ENCODE measurements at places on chromosomes 5 and 9.

DNA sequence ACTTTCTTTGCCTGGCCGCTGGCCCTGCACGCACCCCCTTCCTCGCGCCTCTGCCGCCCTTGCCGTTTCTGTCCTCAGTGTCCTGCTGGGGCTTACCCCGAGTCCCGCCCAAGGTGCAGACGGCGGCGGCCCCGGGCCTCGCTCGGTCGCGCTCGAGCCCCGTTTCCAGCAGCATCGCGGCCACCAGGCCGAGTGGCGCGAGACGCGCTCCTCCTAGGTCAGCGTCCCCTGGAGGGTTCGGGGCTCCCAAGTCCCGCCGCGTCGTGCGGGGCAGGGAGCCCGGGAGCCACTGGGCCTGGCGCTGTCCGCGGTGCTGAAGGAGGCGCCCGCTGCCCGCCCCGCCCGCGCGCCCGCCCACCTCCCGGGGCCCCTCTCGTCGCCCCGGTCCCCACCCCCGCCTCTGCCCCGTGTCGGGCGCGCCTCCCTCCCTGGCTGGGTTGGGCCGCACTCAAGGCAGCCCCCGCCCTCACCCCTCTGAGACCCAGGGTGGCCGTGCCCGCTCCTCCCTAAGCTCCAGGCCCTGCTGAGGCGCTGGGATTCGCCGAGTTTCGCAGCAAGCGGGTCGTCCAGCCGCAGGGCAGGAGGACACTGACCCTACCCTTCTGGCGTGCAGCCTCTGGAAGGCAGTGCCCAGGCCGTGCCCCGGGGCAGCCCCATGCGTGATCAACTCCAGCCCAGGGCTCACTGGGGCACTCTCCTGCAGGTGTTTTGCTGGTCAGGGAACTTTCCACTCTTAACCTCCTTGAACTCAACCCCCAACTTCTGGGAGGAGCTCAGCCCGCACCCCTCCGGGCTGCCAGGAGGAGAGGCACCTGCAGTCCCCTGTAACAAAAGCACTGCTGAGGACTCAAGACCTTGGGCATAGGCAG, at the start of gene LHX3:
LHX3 (minus strand) TSS at position 291 of the 869 bp plus-strand sequence; CDS start at position 175, 116 bp downstream.
- DNase-seq = no peak

GRCh38 chr5:66877843-66878242, 281.6 kb downstream of the MAST4 start:
- DNase-seq = no peak

DNA sequence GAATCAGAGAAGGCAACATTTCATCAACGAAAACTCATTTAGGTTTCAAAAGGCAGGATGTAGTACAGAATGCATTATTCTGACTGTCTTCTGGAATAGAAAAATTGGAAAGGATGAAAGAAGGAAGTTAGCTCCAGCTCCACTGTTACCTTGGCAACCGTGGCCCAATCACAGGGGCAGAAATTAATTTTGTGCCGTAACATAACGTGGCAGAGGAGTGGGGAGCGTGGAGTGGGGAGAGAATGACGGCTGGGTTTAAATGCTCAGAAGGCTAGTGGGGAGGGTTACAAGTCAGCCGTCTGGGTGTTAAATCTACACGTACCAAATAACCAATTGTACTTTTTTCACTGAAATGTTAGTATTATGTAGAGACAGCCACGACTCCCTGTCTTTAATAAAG, 32.3 kb upstream of the EQTN start:
- no peak for DNase-seq

DNA sequence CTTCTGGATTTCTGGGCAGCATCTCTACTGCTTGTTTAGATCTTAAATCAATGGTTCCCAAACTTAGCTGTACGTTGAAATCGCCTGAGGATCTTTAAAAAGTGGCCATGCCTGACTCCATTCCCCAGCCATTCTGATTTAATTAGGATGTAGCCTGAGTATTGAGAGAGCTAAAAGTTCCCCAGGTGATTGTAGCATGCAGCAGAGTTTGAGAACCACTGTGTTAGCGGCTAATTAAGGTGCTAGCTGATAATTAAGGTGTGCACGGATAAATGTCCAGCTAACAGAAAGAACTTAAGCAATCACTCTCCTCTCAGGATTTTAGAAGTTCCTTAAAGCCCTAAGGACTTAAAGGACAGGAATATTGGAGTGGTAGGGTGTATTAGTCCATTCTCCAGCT, 89.1 kb downstream of the NMUR2 start:
- no peak for DNase-seq

DNA sequence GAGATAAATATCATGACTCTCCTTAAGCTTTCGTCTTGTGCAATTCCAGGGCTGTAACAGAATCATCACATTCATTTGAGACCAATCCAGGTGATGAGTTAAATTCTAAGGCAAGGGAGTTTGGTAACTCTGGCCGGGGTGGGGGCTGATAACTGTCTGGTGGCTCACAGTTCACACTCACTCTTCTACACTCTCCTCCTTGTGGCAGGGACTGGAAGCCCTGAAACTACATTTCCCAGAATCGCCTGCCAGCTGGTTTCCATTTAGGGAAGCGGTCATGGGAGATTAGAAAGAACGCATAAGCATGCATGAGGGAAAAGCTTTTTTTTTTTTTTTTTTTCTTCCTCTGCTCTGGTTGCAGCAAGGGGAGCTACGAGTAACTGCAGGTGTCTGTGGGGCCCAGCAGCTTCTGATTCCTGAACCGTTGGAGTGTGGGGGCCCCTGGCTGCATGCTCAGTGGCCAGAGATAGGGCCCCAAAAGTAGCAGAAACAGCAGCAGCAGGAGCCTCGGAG, 154.8 kb upstream of the TBC1D2 start:
- DNase-seq = no peak

- no peak for DNase-seq
Measured at GRCh38 chr5:87924436-87924835, 344.2 kb downstream of the TMEM161B start.

DNA sequence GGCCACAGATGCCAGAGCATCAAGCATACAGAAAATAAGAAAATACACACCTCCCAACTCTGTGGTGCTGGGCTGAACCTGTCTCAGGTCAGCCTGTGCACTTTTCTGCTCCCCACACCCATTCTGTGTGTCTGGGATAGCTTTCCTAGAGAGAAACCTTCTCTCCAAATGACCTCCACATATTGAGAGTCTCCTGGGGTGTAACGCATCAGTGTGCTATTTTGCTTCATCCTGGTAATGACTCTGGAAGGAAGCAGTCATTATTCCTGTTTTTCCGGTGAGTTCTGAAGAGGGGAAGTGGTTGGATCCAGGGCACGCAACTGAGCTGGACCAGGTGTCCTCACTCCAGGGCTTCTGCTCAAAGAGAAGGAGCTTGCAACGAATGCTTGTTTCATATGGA, 73.2 kb upstream of the SH3PXD2B start:
- no peak for DNase-seq

GRCh38 chr5:61401726-61402125, 69.7 kb downstream of the ZSWIM6 start:
- DNase-seq = no peak

- DNase-seq = no peak
Measured at GRCh38 chr9:75000835-75001234, 27.3 kb downstream of the CARNMT1 start.
